Aorta (tissue), 5 donors: ENCODE measurements at places on chromosomes 11 and 22. TPM values are rescaled to one million over a fixed set of nuclear protein-coding genes. Genes with fewer than 3 reads are reported as not detected.

POU2AF1 gene
- 1.2 TPM for total RNA-seq

DNA sequence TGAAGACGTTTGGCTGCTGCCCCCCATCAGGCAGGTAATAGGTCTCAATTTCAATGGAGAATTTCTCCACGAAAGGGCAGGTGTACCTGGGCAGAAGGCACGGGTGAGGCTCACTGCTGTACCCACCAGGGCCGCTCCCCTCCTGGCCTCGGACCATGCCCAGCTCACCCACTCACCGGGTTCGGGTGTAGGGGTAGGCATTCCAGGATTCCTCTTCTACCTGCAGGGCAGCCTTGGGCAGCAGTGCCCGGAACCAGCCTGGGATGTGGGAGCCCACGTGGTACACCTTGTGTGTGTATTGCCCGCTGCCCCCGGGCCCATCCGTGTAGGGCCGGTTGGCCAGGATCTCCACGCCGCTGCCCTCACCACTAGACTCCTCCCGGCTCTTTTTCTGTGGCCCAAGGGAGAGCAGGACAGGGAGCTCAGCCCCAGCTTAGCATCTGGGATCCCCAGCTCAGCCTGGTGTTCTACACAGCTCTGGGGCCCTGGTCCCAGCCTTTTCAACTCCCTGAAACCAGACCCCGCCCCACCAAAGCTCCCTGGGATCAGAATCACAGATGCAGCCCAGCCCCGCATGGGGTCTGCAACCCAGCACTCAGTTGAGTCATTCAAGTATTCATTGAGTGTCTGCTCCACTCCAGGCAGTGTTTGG, 2.7 kb downstream of the PITPNM1 start:
- H3K27ac ChIP-seq: no peak overlapping the region
- no peak for DNase-seq
- H3K27me3 ChIP-seq: no peaks in the 10 kb centered on the region
- no peak overlapping the region for H3K4me3 ChIP-seq
- H3K36me3 ChIP-seq: no peaks in the 10 kb centered on the region
- no peaks in the 10 kb centered on the region for H3K4me1 ChIP-seq

CASP4 gene
- total RNA-seq: 55.5 TPM

DNA sequence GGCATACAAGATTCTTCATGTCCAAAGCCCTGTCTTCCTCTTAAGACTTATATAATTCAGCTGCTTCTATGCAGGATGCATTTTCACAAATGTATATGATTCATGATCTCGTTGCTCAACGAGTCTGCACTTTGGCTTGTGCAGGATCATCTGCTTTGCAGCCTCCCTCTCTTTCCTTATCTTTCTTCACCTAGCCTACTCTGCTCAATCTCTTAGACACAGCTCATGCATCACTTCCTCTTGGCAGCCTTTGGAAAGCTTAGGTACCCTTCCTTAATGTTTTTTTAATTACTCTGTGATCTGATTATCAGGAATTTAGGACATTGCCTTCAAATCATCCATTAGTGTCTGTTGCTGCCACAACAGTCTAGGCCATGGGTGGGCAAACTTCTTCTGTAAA, 673.8 kb downstream of the NELL1 start:
- no peaks in the 10 kb centered on the region for H3K4me1 ChIP-seq
- H3K27ac ChIP-seq: no peak overlapping the region
- no peaks in the 10 kb centered on the region for H3K36me3 ChIP-seq
- DNase-seq: no peak
- H3K4me3 ChIP-seq: no peak overlapping the region

DNA sequence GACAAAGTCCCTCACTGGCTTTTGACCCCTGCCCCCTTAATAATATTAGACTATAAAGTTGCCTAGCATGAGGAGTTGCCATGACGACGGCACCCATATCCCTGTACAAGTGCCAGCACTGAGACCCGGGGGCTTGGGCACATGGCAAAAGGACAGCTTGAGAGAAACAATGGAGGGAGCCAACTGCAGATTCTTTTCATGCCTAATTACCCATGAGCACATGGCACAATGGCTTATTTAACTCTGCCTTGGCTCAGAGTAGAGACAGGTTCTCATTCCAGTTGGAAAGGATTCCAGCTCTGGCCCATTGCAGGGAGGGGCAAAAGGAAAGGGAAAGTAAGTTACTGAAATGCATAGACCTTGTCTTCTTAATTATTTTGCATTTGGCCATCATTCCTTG, 261.2 kb upstream of the UBASH3B start:
- no peak overlapping the region for H3K4me3 ChIP-seq
- no peak overlapping the region for H3K27ac ChIP-seq
- DNase-seq: no peak
- H3K36me3 ChIP-seq: no peaks in the 10 kb centered on the region

DNA sequence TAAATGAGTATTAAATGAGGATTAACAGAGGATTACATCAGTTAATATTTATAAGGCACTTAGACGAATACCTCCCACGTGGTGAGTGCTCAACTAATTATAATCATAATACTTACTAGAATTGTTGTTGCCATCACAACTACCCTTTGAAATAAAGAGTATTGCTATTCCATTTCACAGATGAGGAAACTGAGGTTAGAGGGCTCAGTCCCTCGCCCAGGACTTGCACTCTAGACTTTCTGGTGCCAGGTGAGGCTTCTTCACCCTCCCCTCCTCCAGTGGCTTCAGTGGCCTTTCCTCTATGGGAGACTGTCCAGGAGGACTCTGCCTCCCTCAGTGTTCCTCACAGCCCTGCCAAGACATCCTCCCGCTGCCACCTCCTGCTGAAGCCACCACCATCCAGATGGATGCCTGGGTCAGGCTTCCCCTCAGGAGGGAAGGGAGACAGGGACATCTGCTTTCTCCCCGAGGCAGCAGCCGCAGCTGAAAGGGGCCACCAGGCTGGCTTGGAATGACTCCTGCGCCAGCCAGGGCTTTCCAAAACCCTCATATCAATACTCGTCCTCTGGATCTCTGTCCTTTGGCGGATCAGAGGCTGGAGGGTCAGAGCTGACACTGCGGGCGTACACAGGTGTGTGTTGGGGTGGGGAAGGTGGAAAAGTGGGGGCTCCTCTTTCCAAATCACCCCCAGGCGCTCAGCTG, 580.1 kb downstream of the BUD13 start:
- H3K4me3 ChIP-seq: no peak overlapping the region
- no peak overlapping the region for H3K27ac ChIP-seq
- H3K4me1 ChIP-seq: no peaks in the 10 kb centered on the region
- H3K36me3 ChIP-seq: no peaks in the 10 kb centered on the region

AIFM3 gene
- total RNA-seq: 3.8 TPM

DNA sequence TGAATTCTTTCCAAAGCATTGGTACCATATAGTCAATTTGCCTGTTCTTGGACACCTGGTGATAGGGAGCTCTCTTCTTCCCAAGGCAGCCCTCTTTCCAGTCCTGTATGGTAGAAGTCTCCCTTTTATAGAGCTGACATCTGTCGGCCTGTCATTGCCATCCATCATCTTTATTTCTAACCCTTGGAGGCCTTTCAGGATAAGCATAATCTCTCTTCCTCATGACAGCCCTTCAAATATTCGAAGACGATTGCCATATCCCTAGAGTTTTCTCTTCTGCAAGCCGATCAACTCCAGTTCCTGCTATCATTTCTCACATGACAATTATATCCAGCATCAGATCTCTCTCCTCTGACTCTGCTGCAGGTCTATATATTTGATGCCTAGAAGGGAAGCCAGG, 32.7 kb upstream of the SYN3 start:
- no peaks in the 10 kb centered on the region for H3K27me3 ChIP-seq
- H3K4me1 ChIP-seq: no peaks in the 10 kb centered on the region
- H3K4me3 ChIP-seq: no peak overlapping the region
- H3K27ac ChIP-seq: no peak overlapping the region
- no peak for DNase-seq

DNA sequence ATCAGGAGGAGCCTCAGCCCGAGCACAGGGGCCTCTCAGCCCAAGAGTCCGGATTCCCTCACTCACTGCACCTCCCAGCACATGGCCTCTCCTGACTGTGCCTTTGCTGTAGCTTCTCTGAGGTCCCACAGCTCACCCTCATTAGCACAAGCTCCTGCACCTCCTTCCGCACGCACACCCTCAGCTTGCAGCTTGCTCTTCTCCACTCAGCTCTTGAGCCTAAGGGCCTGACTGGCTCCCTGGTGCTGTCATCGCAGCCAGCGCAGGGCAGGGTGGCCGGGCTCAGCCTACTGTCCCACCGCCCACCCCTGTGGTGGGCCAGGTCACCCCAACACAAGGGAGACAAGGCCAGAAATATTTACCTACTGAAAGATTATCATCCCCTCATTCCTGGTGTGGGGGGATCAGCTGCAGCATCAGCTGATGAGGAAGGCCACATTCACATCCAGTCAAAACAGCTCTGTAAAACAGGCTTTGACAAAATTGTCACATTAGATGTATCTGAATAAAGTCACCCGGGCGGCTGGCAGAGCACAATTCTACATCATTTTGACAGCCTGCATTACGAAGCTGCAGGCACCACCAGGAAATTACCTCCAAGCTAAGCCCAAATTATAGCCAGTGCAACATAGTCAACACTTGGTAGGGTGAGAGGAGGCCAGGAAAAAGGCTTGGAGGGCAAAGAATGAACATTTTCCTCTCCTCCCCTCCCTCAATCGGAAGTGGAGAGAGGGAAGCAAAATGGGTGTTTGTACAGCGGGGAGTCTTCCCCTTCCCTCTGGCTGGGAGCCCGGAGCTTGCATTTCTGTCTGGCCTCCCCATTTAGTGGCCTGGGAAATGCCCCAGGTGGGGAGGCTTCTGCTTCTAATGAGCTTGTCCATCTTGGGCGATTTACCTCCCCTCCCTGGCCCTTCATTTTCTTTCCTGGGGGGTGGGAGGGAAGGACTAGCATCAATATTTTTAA, 29.5 kb upstream of the IGSF9B start:
- no peak overlapping the region for H3K4me3 ChIP-seq
- H3K4me1 ChIP-seq: no peaks in the 10 kb centered on the region
- H3K27ac ChIP-seq: no peak overlapping the region
- H3K27me3 ChIP-seq: no peaks in the 10 kb centered on the region
- DNase-seq: no peak

GTSE1 gene
- 0.55 TPM for total RNA-seq

NPAS4 gene
- 7.0 TPM for total RNA-seq
